Left ventricle myocardium superior (tissue), 1 donor: ENCODE measurements at places on chromosomes 2 and 18. TPM values are rescaled to one million over a fixed set of nuclear protein-coding genes. Genes with fewer than 3 reads are reported as not detected.

The DSC1 gene
- 6.0 TPM for total RNA-seq

The RAMP1 gene
- total RNA-seq = 151 TPM

The LRRC30 gene
- not detected for total RNA-seq

The CCDC121 gene
- total RNA-seq = 6.5 TPM

The TBR1 gene
- not detected for total RNA-seq

The KCNF1 gene
- total RNA-seq = 0.17 TPM

The GALNT13 gene
- total RNA-seq = 0.15 TPM

The ANKRD36C gene
- total RNA-seq = 6.8 TPM

The NMUR1 gene
- not detected for total RNA-seq

The ARHGEF4 gene
- total RNA-seq = 3.8 TPM
